Vagina (tissue), 2 donors: ENCODE measurements at places on chromosomes 7 and 10.

- DNase-seq: no peak
Measured at GRCh38 chr7:2803755-2804154, 40.4 kb downstream of the GNA12 start.

DNA sequence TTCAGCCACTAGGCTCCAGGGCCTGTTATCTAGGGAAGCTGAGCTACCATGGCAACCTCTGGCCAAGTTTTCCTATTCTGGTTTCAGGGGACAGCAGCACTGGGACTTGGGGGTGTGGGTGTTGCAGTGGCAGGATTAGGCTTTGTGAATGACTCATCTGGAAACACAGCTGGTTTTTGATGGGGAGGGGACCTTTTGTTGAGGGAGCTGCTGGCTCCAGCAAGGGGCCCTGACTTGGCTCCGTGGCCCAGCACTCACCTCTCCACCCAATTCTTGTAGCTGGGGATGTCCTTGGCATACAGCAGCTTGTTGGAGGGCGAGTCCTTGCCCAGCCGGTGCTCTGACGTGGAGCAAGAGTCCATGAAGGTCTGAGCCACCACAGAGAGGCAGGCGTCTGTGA lies 435.9 kb downstream of the PLXNA4 start:
- DNase-seq: no peak

- no peak for DNase-seq
Measured at GRCh38 chr7:21902240-21902639, 43.5 kb downstream of the CDCA7L start.

GRCh38 chr10:72523932-72524396 lies 101.9 kb downstream of the MICU1 start:
- DNase-seq: no peak

DNA sequence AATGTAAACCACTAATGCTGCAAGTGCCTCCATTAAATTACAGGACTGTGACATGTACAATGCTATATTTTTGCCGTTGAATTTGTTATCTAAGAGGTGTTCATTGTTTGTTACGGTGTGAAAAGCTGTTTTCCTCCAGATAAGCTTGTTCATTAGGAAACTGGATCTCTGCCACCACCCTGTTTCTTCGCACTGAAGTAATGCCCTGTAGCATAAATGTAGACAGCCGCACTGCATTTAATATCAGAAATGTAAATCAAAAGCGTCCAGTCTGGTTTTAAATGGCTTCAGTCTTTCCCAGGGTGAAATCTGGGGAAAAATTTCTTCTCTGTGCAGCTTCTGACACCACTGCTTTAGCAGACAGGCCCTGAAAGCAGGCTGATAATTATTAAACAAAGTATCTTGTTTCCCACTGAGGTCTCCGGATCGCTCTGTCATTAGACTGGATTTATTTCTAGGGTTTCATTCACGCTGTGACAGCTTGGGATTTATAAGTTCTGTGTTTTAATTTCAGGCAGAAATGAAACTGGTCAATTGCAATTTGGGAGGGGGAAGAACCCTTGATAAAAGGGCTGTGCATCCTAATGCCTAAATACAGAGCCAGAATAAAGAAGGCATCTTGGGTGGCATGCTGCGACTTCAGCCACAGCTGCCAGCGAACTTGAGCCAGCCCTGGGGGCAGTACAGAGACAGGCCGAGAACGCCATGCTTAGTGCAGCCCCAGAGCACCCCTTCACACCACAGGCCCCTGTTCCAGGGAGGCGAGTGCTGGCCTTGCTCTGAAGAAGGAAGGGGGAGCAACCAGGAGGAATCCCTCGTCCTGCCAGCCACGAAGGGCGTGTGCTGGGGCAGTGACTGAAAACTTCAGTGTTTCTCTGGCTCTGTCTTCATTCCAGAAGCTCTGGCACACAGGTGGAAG lies 547.7 kb upstream of the GALNT17 start:
- DNase-seq: no peak

- no peak for DNase-seq
Measured at GRCh38 chr10:57657164-57657765, 610.4 kb downstream of the IPMK start.

DNA sequence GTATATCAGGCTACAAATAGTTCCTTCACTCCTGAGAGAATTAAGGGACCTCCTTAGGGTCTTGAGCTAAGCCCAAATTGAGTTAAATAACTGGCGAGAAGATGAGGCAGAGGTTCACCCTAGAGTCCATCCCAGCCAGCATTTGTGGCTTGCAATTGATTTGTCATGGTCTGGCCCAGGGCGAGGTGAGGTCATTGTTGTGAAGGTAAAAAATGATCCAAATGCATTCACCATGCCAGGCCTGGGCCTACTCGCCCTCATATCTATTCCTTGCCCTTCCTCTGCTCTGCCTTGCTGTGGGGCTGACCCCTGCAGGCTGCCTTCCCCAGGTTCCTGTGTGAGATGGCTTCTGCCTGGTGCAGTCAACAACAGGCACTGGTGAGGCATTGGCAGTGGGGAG lies 207.2 kb downstream of the ZNF365 start:
- DNase-seq: no peak

GRCh38 chr7:139370943-139371313 lies 11.2 kb downstream of the LUC7L2 start:
- no peak for DNase-seq

GRCh38 chr10:112429147-112429546 lies 17.6 kb downstream of the ZDHHC6 start:
- no peak for DNase-seq

- no peak for DNase-seq
Measured at GRCh38 chr7:138691178-138691577, 10.0 kb downstream of the SVOPL start.

- no peak for DNase-seq
Measured at GRCh38 chr10:27188259-27188658, 33.1 kb downstream of the MASTL start.

GRCh38 chr7:38321515-38321944 lies 48.1 kb upstream of the TARP start:
- DNase-seq: no peak

GRCh38 chr10:48439031-48439430 lies 132.6 kb downstream of the MAPK8 start:
- no peak for DNase-seq

- no peak for DNase-seq
Measured at GRCh38 chr10:72639441-72639873, 13.6 kb upstream of the MICU1 start.

- DNase-seq: no peak
Measured at GRCh38 chr7:105734233-105734632, 142.2 kb downstream of the ATXN7L1 start.

DNA sequence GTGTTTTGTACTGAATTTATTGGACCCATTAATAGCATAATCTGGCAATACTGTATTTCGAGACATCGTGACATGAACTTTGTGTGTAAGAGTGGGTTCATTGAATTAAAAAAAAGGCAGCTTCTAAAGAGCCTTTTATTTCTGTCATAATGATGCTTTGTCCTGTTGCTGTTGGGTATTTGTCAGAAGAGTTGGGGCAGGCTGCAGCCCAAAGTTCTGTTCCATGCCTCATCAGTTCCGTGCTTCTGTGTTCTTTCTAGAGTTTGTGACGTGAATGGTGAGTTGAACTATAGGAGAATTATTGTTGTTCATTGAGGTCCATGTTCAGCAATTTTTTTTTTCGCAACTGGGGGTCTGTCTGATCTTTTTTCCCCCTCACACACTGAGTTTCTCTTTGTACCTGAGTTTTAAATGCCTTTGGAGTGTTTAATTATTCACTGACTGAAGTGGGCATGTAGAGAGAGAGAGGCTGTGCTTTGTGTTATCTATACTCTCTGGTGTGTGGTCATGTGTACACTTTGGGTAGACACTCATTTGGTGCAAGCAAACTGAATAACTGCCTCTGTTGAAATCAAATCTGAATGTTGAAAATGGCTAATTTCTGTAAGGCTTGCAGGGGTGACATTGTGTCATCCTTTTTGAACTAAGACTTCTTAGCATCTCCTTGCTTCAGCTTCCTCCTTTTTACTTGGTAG lies 69.8 kb downstream of the ADD3 start:
- DNase-seq: no peak

DNA sequence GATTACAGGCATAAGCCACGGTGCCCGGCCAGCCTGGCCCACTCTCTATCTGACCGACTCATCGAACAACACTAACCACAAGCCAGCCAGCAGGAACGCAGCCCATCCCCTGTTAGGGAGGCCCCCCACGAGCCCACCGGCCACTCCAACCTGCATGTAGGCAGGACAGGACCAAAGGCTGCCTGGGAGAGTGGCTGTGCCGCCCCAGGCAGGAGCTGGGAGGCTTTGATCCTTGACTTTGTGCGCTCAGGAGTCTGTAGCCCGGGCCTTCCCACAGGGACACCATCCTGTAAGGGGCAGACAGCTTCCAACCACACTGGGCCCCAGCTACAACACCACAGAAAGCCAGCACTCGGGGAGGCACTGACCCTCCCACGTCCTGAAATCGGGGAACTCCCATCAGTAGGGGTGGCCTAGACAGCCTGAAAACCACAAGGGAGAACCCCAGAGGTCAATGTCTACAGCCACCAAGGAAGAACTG lies 29.4 kb downstream of the GRID1 start:
- DNase-seq: no peak

DNA sequence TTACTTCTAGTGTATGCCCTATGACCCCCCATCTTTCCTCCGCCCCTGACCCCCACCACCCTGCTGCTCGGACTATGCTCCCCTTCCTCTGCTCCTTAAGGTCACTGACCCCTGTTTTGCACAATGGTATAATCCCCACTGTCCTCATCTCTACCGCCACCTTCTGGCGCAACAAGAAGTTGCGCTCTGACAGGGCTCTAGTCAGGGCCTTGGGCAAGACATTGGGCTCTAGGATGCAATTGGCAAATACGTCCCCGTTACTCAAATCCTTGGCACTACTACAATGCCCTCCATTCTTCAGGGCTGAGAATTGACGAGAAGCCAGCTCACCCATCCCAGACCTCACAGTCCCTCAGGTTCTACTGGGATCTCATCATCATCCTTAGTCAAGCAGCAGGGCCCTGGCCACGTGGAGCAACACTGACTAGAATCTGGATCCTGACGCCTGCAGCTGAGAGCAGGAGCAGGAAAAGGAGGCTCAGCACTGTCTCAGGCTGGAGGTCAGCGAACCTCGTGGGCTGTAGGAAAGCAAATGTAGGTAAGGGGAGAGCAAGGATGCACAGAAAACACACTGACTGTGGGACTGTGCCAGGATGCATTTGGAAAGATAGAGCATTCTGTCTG lies 10.6 kb downstream of the LRIT2 start:
- no peak for DNase-seq

GRCh38 chr10:69497611-69498390 lies 46.5 kb downstream of the TSPAN15 start:
- no peak for DNase-seq

- no peak for DNase-seq
Measured at GRCh38 chr10:49700997-49701396, 21.5 kb downstream of the C10orf53 start.

DNA sequence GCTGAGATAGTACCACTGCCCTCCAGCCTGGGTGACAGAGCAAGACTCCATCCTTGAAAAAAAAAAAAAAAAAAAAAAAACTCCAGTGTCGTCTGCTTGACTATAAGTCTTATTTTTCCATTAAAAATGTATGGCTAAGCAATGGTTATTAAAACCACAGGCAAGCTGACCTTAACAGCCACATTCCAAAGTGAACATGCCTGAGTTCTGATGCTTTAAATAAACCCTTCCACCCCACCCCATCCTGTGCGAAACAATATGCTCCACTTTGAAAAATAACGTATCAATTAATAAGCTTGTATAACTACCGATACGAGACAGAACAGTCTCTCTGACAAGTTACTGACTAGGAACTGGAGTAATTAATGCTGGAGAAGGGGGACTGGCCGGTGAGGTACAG lies 63.7 kb downstream of the LARP4B start:
- DNase-seq: no peak

GRCh38 chr7:43768201-43768886 lies 9.9 kb downstream of the BLVRA start:
- no peak for DNase-seq

- DNase-seq: no peak
Measured at GRCh38 chr7:51349820-51350545, 33.4 kb upstream of the COBL start.

GRCh38 chr10:115093286-115093775 lies at the start of gene ATRNL1:
TSS of gene ATRNL1 (plus strand) at chr10:115093365. CDS start at chr10:115093751, 386 bp downstream.
- DNase-seq: no peak

DNA sequence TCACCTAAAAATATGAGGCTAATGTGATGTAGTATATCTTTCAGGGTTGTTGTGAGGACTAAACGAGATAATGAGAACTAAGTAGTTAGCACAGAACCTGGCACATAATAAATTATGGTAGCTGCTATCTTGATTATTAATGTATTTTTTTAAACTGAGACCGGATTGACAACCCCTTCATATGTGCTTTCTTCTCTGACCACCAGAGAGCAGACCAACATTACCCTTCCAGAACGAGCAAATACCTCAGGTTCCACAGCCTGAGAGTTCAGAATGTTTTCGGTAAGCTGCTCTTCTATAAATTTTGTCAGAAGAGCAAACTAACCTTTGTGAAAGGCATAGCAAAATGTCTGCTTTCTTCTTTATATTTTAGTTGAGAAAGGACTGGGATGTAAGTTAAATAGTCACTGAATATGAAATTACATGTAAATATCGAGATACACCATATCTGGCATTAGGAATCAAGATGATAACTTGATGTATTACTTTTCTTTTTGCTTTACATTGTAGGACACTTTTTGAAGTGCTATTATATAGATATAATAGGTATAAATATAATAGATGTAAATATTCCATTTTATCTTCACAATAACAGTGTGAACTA lies 13.6 kb upstream of the BPGM start:
- no peak for DNase-seq

DNA sequence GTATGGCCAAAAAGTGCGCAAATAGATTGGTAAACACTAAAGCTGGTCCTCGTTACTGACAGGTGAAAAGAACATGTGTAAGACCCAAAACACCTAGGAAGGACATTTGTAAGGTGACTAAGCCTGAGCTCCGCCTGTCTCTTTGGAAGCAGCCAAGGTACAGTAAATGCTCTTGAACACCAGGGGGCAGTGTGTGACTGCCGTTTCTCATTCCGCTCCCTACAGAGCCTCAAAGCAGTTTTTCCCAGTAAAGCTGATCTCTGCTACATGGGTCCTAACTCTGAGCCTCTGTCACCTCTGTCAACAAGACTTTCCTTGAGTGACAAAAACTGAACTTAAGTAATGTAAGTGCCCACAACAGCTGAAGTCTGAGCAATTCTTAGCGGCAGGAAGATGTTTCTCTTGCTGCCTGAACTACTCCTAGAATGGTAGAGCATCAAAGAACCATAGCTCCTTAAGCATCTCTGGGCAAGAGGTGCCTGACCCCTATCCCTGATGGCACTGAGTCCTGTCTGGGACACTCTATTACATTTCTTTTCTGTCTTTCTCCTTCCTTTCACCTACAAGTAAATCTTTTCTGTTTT lies 238.0 kb upstream of the INHBA start:
- DNase-seq: no peak

DNA sequence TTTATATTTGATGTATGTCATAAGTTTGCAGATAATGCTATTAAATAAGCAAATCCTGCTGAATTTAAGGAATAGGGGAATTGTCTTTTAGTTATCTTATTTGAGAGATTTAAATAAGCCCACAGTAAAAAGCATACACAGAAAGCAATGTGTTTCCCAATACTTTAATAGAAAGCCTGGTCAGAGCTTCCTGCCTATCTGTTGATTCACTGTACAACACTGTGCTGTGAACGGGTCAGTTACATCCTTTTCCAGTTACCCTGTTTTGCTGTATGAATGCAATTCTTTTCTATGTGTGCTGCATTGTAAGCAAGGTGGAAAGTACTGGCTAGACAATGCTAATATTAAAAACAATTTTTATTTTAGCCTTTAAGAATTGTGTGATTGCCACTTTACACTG lies 81.2 kb downstream of the ANKRD7 start:
- no peak for DNase-seq
